ENCODE measurements at places on chromosomes 7 and 10. TPM values are rescaled to one million over a fixed set of nuclear protein-coding genes. Genes with fewer than 3 reads are reported as not detected.

MBL2 gene
- total RNA-seq = not detected

AMZ1 gene
- total RNA-seq = 0.28 TPM

ACTR3C gene
- 1.6 TPM for total RNA-seq

GBX1 gene
- not detected for total RNA-seq

PPP1R17 gene
- not detected for total RNA-seq

AKR1C3 gene
- 82.3 TPM for total RNA-seq

METTL27 gene
- total RNA-seq = 2.3 TPM

ZNF22 gene
- total RNA-seq = 15.2 TPM

PRF1 gene
- total RNA-seq = under 0.01 TPM

NKX1-2 gene
- not detected for total RNA-seq

STAG3 gene
- 0.28 TPM for total RNA-seq

NOD1 gene
- 6.7 TPM for total RNA-seq

MRPS16 gene
- 52.6 TPM for total RNA-seq

PKD2L1 gene
- total RNA-seq = not detected

GPR37 gene
- 3.8 TPM for total RNA-seq

IL6 gene
- 40.0 TPM for total RNA-seq

ATP5MK gene
- 172 TPM for total RNA-seq

FBXO24 gene
- 0.28 TPM for total RNA-seq

NRG3 gene
- total RNA-seq = not detected

LIPK gene
- total RNA-seq = not detected

ATE1 gene
- 17.8 TPM for total RNA-seq

PALD1 gene
- under 0.01 TPM for total RNA-seq

SKAP2 gene
- total RNA-seq = 8.5 TPM

PAPOLB gene
- 0.14 TPM for total RNA-seq

Data from smooth muscle cell of bladder (primary cell).